ENCODE measurements at places on chromosomes 12 and 14.

- no peak for DNase-seq
Measured at GRCh38 chr12:99767809-99768208, 120.3 kb downstream of the GARIN6 start.

- DNase-seq: no peak
Measured at GRCh38 chr14:72790887-72791566, 102.9 kb downstream of the DPF3 start.

DNA sequence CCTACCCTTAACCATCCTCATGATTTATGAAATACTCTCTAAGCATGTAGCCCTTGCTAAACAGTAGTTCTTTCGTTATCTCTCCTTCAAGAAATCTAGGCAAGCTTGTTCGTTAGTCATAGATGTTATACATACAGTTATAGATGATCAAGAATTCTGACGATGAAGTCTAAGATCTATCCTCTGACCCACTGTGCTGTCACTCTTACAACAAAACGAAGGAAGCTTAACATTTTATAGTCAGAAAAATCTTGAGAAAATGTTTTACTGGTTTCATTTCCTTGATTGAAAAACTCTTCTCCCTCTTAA lies 68.9 kb downstream of the SPPL3 start:
- DNase-seq: no peak

DNA sequence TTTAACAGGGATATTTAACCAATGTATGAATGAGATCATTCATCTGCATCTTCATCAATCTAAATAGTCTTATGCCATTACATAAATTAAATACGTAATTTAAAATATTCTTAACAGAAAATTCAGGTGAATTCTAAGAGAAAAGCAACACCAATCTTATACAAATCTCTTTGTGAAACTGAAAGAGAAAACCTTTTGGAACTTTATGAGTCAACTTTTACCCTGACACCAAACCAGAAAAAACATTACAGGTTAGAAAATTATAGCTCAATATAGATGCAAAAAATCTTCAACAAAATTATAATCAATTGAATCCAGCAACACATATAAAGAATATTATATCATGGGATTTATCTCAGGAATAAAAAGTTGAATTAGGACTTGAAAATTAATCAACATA lies 3.4 kb downstream of the GLIPR1L1 start:
- no peak for DNase-seq

DNA sequence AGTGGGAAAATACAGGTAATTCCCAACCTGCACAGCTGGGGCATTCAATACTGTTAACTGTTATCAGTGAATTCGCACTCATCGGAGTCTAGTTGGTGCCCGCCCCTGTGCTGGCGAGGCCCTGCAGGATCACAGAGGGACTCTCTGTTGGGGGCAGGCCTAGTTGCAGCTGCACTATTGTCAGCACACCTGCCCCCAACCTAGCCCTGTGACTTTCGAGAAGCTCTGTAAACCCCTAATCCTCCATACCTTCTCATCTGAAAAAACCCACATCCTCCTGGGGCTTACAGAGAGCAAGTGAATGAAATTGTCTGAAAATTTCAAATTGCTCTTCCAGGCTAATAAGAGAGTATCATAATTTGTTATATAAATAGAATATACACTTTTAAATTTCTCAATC lies 132.2 kb upstream of the NUDT4 start:
- no peak for DNase-seq

DNA sequence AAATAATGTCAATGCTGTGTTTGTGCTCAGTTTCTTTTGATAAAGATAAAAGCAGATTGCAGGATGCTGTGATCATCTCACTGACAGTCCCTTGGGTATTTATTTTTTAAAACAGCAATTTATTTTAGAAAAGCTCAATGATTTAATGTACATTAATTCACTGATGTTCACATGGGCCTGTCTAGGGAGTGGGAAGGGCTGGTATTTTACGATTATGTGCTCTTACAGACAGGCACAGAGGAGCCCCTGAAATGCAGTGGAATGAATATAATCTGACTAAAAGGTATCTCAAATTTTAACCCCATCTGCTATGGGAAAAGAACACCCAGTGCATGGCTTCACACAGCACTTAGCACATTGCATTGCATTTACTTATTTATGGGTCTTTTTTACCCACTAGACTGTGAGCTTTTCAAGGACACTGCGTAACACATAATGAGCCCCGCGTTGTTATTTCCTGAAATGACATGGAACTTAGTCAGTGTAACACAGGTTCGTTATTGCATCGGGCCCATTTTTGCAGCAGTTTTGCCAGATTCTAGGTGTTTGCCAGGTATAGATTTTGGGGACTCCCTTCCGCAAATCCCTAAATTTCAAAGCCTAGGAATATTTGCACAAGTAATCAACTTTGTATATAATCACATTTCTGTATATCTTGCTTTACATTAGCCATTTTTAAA lies 425.3 kb upstream of the FBXO33 start:
- no peak for DNase-seq

DNA sequence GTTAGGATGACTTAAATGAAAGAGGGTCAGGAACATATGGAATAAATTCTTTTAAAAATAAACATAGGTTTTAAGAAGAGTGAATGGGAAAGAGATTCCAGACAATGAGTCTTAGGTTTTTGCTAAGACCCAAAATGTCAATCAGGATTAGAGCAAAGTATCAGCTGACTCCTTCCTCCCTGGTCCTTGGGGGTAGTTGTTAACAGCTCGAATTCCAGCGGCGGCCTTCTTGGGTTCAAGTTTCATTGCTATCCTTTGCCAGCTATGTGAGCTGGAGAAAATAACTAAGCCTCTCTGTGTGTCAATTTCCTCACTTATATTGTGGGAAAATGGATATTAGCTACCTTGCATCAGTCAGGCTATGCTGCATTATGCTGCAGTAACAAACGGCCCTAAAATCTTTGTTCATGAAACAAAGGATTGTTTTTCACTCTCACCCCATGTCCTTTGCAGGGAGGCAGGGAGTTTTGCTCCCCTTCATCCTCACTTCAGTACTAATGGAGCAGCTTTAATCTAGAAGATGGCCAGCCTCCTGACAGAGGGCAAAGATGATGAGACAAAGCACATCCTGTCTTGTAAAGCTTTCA lies 83.8 kb upstream of the RFLNA start:
- no peak for DNase-seq

- DNase-seq: no peak
Measured at GRCh38 chr12:48956279-48957140, 777 bp downstream of the ARF3 start.

DNA sequence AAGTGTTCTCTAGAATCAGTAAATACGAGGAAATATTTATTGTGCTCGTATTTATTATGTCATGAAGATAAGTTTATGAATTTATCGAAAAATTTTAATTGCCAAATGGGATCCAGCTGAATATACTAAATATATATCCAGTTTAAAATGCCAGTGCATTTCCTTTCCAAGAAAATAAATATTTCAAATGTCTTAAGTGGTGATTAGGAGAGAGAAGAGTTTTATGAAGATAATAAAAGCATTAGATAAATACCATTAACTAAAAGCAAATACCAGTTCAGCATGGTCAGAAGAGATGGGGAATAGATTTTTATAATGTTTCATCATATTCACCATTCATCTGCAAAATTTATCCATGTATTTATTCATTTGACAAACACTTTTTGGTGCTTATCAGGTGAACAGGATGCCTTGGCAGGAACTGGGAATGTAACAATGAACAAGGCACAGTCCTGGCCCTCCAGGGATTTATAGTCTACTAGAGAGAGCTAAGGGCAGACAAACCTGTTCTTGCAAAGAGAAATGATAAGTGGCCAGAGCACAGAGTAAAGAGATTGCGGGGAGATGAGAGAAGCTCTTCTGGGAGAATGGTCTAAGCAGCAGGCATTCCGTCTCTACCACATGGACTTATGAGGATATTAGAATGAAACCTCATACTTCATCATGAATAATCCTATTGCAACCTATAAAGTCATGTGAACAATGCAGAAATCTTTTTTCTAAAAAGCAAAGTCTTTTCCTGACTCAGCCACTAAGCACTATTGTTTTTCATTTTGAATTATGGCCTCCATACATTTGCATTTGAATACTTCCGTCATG lies 143.7 kb upstream of the ABCD2 start:
- no peak for DNase-seq

DNA sequence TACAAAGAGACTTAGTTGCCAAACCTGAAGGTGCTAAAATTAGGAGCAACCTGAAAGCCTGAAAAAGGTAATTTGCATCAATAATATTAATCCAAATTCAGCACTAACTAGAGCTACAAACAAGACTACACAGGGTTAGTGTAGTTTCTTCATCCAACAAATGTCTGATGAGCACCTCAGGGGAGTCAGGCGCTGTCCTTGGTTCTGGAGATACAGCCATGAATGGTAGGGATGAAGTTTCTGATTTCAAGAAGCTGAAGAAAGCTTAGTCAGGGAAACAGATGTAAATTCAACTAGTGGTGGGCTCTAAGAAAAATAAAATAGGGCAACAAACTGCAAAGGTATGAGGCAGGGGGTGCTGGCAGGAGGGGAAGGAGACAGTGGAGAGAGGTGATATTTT lies 266.3 kb downstream of the GLT1D1 start:
- no peak for DNase-seq

DNA sequence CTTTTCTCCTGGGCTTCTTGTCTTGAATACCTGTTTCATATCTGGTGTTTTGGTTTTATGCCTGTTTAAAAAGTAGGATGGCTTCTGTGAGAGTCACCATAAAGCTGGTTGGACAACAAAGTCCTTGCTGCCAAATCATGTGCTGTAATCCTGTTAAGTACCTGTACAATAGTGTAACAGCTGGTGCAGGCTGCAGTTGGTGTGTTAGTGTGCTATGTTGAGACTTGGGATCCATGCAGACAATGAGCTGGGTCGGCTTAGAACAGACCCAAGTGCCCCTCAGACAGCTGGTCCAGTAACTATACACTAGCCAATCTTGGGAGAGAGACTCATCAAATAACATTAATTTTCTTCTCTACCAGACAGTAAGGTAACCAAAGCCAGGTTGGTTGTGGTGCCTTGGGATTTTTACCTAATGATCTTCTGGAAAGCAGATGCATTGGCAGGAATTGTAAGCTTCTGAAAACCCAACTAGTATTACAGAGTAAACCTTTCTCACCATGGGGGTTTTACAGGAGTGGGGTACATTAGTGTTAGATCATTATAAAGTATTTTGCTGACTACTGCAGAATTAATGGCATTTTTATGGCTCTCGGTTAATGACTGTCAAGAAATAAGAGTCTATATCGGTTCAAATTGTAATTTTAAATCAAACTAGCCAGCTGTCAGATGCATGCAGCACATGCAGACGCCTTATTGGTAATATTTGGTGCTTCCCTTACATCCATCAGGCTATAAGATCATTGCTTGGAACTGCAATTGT lies 231.2 kb downstream of the PDZRN4 start:
- DNase-seq: no peak

DNA sequence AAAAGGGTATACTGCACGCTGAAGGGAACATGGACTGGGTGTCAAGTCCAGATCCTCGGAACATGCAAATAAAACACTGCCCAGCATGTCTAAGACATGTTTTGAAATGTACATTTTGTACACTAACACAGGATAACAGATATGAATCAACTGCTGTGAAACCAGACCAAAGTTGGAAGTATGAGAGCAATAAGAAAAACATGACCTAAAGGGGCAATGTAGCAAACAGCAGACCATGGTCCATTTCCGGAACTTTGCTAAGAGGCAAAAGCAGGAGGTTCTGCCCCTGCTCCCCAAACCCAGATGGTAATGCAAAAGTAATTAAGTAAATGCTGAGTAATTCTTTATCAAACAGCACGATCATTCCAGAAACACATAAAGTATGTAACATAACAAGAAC lies 125.2 kb downstream of the SLC25A21 start:
- no peak for DNase-seq
